CD8-positive, alpha-beta memory T cell (primary cell): ENCODE measurements at places on chromosomes 16 and 17.

GRCh38 chr16:85697431-85697830, 8.7 kb upstream of the GINS2 start:
- no peak for DNase-seq

- DNase-seq = no peak
Observed at GRCh38 chr17:50634915-50635731, 442 bp downstream of the ABCC3 start.

DNA sequence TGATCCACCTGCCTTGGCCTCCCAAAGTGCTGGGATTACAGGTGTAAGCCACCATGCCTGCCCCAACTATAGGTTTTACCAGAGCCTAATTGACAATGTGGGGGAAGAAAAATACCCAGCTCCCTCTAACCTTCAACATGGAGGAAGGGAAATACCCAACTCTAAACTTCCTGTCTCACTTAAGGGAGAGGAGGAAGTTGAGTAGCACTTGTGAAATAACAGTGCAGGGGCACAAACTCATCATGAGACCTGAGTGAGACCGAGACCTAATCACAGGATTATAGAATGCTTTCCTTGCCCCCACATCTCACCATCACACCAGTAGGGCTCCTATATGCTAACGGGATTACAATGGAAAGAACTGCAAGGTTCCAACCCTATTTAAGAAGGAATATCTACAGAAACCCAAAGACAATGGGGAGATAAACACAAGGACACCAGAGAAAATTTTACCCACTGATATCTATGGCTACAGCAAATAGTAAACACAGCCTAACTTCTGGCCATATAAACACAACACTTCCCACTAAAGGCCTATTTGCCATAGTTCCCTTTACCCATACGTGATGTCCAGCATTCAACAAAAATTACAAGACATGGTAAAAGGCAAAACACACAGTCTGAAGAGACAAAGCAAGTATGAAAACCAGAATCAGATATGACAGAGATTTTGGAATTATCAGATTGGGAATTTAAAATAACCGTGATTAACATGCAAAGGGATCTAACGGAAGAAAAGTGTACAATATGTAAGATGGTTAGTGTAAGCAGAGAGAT, 26.9 kb downstream of the OR3A1 start:
- no peak for DNase-seq

DNA sequence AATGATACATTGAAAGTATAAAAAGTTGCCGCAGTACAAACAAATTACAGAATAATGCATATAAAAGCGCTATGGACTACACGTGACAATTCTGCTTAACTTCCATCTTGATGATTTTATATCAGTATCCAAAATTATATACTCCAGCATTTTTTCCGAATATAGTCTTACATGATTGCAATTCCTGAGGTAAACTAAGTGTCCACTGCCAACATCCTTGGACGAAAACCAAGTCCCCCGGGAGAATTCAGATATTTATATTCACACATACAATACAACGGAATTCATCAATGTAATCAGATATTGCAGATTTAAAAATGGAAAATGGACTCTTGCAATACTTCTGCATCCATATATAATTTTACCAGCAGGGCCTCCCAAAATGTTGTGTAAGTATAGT, 8.9 kb upstream of the MYH11 start:
- DNase-seq = no peak

- DNase-seq = no peak
Observed at GRCh38 chr17:36008998-36009665, 7.8 kb upstream of the CCL15 start.

DNA sequence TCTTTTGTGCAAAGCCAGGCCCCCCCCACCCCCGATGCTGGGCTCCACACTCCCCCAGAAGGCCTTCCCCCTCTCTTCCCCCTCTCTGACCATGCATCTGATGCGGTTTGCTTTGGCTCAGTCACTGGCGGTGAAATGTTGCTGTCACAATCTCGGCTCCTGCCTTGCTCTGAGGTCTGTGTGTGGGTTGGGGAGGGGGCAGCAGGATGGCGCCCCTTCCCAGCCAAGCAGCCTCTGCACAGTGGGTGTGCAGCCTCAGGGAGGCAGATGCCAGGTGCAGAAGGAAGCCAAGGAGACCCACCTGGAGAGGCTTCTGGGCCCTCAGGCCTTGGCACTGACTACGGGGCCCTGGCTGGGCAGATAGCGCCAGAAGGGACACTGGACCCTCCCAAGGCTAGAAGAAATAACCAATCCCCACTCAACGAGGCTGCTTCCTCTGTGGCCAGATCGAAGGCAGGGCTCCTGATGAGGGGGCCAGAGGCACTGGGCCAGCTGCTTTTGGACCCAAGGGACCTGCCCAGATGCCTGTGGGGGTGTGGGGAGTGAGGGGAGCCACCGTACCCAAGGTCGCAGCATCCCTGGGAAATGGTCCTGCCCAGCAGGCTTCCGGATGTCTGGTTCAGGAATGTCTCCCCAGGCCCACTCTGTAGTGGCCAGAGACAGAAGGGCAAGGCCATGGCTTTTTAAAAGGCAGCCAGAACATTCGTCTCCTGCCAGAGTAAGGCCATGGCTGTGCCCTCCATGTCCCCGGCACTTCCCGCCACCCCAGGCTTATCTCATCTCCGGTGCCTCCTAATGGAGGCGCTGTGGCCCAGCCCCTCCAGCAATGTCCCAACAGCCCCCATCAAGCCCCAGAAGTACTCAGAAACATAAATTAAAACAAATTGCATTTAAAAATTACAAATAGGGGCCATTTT, 43.4 kb upstream of the SLC38A10 start:
- no peak for DNase-seq

DNA sequence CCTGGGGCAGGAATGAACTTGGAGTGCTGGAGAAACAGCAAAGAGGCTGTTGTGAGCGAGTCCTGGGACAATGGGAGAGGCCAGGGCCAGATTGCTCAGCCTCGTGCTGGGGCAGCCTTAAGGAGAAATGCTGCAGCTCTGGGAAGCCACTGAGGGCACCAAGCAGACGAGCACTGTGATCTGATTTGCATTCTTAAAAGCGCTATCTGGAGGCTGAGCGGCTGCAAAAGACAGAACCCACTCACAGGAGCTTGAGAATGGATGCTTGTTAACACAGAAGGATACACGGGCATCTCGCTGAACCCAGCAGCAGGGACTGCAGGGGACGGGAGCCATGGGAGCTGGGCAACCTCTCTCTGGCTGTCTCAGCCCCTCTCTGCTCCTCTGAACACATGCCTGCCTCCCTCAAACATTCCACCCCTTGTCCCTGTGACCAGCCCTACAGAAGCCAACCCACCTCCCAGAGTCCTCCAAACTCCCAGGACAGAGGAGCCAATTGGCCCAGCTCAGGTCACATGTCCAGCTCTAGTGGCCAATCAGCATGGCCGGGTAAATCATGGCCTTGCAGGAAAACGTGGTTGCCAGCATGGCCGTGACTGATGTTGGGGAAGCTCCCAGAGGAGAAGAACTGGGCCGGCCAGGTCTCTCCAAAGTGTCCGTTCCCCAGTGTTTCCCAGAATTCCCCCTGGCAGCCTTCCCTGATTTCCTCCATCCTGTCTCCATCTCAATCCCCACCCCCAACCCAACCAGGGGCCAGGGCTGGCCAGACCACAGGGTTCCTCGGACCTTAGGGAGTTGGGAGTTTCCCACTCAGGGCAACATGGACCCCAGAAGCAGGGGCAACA, 60.3 kb downstream of the GSG1L start:
- DNase-seq = no peak

- no peak for DNase-seq
Observed at GRCh38 chr17:12902046-12902445, 112.7 kb downstream of the ARHGAP44 start.

DNA sequence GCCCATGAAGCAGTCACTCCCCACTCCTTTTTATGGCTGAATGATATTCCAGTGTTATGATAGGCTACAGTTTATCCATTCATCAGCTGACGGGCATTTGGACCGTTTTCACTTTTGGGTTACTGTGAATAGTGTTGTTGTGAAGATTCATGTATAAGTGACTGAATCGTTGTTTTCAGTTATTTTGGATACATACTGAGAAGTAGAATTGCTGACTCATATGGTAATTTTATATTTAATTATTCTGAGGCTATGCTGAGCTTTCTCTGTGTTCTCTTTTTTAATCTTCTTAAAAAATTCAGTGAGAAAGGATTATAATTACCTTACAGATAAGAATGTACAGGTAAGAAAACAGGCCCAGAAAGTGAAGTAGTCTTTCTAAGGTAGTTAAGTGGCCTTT, 117.9 kb upstream of the MPHOSPH6 start:
- no peak for DNase-seq

DNA sequence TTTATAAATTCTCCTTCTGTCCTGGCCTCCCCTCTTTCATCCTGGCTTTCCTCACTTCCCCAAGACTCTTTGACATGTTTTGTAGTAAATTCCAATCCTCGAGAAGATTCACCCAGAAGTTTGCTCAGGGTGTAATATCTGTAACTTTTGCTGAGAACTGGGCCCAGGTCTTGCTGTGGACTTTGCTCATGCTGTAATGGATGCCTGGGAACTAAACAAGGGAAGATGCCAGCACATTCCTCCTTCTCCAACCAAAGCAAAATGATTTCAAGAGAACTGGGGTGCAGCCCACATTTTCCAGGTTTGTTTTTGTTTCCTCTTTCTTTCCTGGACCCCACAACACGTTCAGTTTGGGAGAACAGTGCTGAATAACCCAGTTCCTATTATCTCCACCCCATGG, 6.6 kb upstream of the SALL1 start:
- DNase-seq = no peak

DNA sequence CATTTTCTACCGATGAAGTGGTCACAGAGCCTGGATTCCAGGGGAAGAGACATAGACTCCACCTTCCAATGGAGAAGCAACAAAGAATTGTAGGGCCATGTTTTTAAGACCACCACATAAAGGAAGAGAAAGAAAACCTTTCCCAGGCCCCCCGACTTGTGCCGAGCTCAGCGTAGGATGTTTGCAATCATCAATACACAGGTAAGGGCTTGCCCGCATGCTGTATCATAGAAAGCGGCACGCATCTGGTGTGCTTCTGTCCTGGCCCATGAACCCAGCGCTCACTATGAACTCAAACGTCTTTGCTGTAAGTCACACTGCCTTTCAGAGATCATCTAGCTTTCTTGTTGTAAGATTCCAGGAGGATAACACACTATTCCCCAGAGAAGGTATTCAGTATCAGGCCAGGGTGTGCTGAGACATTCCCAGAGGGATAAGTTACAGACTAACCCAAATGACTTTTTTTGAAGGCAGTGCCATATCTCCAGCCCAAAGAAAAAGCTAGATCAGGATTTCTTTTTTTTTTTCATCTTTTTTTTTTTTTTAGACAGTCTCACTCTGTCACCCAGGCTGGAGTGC, 79.5 kb upstream of the RPL38 start:
- DNase-seq = no peak

- no peak for DNase-seq
Observed at GRCh38 chr17:73703192-73703591, 58.9 kb upstream of the SDK2 start.

GRCh38 chr16:11869353-11870228, 18.2 kb upstream of the RSL1D1 start:
- no peak for DNase-seq

DNA sequence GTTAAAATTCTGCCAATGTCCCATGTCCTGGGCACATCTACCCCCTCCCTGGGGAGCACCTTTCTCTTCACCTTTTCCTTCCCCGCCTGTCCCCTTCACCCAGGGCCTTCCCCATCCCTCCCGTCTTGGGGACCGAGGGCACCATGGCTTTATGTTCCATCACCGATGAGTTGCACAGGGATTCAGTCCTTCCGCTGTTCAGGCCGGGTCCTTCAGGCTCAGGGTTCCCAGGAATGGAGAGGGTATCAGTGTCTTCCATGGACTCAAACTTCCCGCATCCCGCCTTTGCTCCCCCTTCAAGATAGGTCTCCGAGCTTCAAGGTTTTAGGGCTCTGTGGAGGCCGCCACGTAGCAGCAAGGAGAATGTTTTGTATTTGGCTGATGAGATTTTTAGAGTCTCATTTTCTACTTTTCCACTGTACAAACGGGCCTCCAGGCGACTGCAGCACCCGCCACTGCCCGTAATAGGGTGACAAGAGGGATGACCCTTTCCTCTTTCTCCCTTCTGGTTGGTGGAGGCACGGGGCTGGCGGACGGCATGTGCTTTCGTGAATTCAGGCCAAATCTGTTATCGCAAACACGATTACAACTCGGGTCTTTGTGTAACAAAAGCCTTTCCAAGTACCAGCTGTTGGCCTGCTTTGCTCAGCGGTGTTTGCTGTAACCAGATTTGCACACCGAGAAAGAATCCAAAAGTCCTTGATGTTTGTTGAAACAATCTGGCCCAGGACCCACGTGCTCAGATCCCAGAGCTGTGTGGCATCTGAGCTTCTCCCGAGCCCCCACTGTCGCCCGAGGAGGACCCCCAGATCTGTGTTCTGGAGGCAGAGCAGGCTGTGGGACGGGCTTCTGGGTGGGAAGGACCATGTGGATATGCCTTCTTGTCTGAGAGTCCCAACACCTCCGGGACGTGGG, 236.3 kb downstream of the SEC14L1 start:
- no peak for DNase-seq

DNA sequence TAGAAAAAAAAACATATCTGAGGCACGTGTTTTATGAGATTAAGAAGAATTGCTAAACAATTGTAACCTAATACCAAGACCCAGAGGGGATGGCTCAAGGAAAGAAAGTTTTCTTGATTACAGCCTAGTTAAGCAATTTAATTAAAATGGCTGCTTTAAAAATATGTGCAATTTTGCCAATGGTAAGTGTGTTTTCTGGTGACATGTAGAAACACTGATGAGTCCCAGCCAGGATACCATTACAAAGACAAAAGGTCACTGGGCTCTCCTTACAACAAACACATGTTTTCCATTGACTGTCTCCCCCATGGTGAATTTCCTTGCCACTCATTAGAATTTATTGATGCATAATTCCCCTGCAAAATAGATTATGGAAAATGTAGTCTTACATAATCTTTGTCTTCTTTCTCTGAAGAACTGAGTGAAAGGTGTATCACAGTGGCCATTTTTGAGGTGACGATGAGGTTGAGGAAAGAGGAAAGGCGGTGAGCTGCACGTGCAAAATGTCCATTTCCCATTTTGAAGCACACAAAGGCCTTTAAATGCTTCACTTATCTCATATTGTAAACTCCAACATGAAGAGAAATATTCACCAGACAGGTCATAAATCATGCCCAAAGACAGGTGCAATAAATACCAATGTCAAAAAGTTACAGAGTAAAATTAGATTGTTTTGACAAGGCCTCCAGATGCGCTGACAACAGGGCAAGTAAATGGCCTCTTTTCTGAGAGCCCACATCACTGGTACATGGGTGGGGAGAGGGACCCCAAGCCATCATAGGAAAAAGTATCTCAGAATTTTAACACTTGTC, 696.9 kb downstream of the KCNJ2 start:
- DNase-seq = no peak

GRCh38 chr16:64626776-64627175, 495.1 kb downstream of the CDH11 start:
- DNase-seq = no peak
